ENCODE measurements at places on chromosomes 13 and 19.

GRCh38 chr13:42001580-42001979, 40.7 kb upstream of the VWA8 start:
- no peak for DNase-seq

- DNase-seq: no peak
Measured at GRCh38 chr13:31182987-31183386, 16.8 kb upstream of the B3GLCT start.

DNA sequence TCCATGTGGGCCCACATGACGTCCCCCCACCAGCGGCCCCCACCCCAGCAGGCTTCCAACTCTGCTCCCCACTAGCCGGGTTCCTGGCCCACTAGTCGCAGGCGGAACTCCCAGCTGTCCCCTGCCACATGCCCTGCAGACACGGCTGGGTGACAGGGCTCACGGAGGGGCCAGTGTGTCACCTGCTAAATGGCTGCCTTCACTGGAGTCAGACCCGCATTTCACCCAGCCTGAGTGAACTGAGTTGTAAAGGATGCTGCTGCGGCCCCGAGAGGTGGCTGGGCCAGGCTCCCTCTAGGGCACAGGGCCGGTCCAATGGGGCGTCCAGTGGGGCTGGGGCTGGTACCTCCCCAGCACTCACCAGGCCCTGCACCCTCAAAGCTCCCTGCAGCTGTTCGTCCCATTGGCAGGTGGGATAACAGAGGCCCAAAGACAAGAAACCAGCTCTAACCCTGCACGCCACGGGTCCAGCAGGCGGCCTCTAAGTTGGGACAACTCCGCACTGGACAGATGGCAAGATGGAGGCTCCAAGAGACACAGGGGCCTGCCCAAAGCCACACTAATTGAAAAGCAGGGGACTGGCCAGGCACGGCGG, 3.2 kb downstream of the LMNB2 start:
- DNase-seq: no peak

GRCh38 chr19:53965091-53965490, 2.4 kb downstream of the CACNG8 start:
- no peak for DNase-seq

DNA sequence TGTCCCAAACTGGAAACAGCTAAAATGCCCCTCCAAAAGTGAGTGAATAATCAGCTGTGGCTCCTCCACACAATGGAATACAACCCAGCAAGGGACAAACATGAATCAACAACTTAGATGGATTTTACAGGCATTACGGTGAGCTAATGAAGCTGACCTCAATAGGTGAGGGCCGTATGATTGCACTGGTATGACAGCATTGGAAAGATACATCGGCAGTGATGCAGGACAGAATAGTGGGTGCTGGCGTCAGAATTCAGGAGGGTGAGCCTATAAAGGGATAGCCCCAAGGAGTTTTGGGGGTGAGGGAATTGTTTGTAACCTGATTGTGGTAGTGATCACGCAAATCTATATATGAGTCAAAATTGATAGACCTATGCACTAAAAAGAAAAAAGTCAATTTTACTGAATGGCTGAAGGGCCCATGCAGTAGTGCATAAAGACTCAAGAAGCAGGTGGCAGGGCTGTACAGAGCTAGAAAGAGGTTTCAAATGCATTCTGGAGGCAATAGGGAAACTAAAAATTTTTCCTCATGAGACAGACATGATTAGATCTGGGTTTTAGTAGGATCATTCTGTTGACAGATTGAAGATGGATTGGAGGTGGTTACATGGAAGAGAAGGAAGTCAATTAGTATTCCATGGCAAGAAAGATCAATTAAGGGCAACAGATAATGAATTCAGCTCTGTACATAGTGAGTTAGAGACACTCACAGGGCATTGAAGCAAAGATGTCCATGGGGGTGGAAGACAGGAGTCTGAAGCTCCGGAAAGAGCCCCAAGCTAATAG, 90.8 kb downstream of the IRS2 start:
- no peak for DNase-seq

GRCh38 chr19:50873056-50873455, at the start of gene KLK2:
Gene KLK2, plus strand, starts transcription at chr19:50873439. Its CDS starts 35 bp downstream, at chr19:50873474.
- no peak for DNase-seq
